SK-N-SH (cell line): ENCODE measurements at places on chromosomes 1 and 21. TPM values are rescaled to one million over a fixed set of nuclear protein-coding genes. Genes with fewer than 3 reads are reported as not detected.
A peak's percentile ranks its signal among the peaks of the same experiment; 100 is the strongest.

GRCh38 chr1:155889566-155889965 lies 21.6 kb downstream of the RIT1 start:
- peak overlapping the region; percentile 68 for H3K27ac ChIP-seq
- H3K4me1 ChIP-seq = peaks cover 2% of the 10 kb centered on the region
- no peaks in the 10 kb centered on the region for H3K36me3 ChIP-seq
- H3K27me3 ChIP-seq = no peaks in the 10 kb centered on the region
- no peak for DNase-seq

GRCh38 chr1:113665071-113665470 lies 94.2 kb downstream of the PHTF1 start:
- peaks cover 15% of the 10 kb centered on the region for H3K36me3 ChIP-seq
- DNase-seq = no peak
- no peaks in the 10 kb centered on the region for H3K27me3 ChIP-seq
- peaks cover 3% of the 10 kb centered on the region for H3K4me1 ChIP-seq
- no peak overlapping the region for H3K4me3 ChIP-seq

GRCh38 chr1:91138959-91139358 lies 117.1 kb upstream of the ZNF644 start:
- H3K27me3 ChIP-seq = no peaks in the 10 kb centered on the region
- H3K27ac ChIP-seq = no peak overlapping the region
- no peaks in the 10 kb centered on the region for H3K4me1 ChIP-seq
- no peak overlapping the region for H3K4me3 ChIP-seq
- no peaks in the 10 kb centered on the region for H3K36me3 ChIP-seq
- no peak for DNase-seq

Gene FCGR2B
- polyA plus RNA-seq = 0.05 TPM in 1 of 2 replicates, not detected in the other
